ENCODE measurements at places on chromosomes 7 and 10.

GRCh38 chr10:73357166-73357565, 1.5 kb downstream of the CFAP70 start:
- no peak for DNase-seq

DNA sequence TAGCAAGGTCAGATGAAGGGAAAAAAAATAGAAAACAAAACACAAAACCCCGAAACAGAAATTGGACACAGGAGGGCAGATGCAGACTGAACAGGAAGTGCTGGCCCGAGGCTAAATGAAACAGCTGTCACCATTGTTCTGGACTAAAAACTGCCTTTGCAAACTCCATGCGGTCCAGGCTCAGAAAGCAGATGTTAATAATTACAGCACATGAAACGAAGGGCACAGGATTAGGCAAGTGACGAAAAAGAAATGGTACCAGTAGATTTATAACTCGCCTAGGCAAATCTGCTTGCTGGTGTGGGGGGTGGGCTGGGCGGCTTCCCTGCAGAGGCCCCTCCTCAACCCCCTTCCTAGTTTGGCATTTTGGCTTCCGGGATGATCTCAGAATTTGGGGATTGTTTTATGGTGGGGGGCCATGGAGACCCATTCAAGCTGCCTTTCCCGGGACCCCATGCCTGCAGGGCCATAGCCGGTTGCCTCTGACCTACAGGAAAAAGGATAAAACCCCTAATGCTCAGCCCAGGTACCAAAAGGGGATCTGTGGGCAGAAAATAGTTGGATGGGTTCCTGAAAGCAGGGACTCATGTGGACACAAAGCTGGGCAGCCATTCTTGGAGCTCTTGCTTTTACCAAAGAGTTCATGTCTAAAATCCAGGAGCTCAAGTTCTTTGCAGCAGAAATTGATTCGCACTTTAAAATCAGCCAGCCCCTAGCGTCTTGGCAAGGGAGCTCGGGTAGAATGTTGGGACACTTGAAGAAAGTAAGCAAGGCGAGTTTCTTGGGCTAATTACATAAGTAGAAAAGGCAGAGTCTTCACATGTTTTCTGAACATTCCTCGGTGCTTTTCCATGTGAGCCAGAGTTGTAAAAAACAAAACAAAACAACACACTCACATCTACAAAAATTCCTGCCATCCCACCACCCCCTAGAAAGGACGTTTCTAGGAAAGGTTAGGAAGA, 39.0 kb upstream of the EMX2 start:
- DNase-seq = no peak

DNA sequence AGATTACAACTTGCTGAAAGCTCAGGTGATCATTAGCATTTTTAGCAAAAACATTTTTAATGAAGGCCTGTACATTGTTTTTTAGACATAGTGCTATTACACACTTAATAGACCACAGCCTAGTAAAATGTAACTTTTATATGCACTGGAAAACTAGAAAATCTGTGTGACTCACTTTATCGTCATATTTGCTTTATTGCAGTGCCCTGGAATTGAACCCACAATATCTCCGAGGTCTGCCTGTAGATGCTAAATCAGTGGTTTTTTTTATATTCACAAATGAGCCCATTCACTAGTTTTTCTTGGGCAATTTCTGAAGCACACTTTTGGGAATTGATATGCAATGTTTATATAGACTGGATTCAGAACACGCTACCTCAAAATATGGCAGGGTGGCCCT, 105.1 kb downstream of the PTPRN2 start:
- DNase-seq = no peak

GRCh38 chr7:133293384-133294160, 40.7 kb downstream of the EXOC4 start:
- no peak for DNase-seq

- no peak for DNase-seq
Observed at GRCh38 chr7:37218956-37219355, 229.7 kb downstream of the ELMO1 start.

- no peak for DNase-seq
Observed at GRCh38 chr7:35556515-35557471, 138.1 kb downstream of the HERPUD2 start.

GRCh38 chr7:33500703-33501701, 371.6 kb downstream of the BBS9 start:
- DNase-seq = no peak

DNA sequence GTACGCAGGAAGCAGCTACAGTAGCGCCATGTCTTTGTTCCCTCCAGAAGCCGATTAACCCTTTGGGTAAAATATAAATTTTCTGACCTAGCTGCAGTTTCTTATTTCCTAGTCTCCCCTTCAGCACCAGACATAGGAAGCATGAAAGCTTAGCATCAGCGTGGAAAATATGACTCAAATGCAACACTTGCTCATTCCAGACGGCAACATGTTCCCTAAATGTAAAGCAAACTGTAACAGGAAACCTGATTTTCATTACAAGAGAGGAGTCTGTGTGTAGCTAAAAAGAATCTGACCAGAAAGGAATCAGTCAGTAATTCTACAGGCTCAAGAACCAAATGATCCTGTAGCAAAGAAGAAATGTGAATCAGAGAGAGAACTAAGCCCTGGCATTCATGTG, 219.2 kb downstream of the C7orf25 start:
- DNase-seq = no peak

- peak; percentile 57 for DNase-seq
Observed at GRCh38 chr10:116112232-116113231, 160.5 kb downstream of the GFRA1 start.

DNA sequence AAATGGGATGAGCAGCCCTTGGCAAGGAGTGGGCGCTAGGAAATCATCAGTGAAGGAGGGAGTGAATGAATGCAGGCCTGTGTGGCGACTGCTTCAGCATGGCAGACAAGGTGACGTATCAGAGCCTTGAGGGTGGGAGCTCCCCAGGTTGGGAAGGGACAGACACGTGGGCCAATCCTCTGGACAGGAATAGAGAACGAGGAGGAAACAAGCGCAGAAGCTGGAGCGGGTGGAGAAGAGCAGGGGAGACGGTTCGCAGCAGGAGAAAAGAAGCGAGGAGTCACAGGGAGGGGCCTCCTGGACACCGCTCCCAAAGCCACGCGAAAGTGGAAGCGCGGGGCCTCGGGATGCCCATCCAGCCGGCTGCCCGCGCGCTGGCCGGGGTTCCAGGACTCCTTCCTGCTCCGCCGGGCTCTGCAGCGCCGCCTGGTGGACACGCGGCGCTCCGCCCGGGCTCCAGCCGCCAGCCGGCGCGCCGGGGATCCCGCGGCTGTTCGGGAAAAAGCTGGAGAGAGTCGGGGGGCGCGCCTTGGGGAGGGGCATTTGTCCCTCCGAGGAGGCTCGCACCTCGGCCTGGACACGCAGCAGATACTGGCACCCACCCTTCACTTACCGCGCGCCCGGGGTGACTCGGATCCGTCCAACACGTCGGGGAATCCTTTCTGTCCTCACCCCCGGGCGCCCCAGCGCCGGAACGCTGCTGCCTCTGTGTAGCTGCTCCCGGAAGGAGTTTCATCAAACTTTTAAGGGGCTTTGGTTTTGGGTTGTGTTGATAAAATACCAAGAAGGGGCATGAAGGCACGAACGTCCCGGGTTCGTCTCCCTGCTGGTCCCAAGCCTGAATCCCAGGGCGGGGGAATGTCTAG, 6.3 kb downstream of the ZNF503 start:
- DNase-seq = no peak

- no peak for DNase-seq
Observed at GRCh38 chr7:7428806-7429205, 106.9 kb downstream of the COL28A1 start.

- DNase-seq = no peak
Observed at GRCh38 chr10:12588091-12588860, 238.9 kb downstream of the CAMK1D start.

GRCh38 chr10:24502801-24503460, 220.8 kb downstream of the ARHGAP21 start:
- DNase-seq = no peak

- no peak for DNase-seq
Observed at GRCh38 chr7:137094-137891, 55.1 kb upstream of the FAM20C start.

DNA sequence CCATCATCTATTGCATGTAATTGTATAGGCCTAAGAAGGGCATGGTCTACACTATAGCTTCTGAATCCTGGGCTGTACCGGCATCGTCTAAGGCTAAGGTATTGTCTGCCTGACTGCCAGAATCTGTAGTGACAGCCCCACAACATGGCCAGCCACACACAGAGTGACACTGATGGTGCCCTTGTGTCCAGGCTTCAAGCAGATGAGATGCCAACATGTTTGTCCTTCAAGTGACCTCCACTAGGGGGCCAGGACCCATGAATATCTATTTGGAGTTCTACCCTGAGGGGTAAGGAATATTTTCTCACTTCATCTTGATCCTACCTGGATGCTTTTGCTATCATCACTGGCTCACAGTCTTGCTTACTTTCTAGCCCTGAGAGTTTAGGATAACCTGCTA, 1.5 kb downstream of the CYP3A7 start:
- no peak for DNase-seq
